ENCODE measurements at places on chromosomes 2 and 18. TPM values are rescaled to one million over a fixed set of nuclear protein-coding genes. Genes with fewer than 3 reads are reported as not detected.

GRCh38 chr2:113122364-113122763 lies 5.0 kb upstream of the IL1RN start:
- DNase-seq = no peak

GRCh38 chr2:44480068-44480467 lies 118.3 kb downstream of the CAMKMT start:
- DNase-seq = no peak

DNA sequence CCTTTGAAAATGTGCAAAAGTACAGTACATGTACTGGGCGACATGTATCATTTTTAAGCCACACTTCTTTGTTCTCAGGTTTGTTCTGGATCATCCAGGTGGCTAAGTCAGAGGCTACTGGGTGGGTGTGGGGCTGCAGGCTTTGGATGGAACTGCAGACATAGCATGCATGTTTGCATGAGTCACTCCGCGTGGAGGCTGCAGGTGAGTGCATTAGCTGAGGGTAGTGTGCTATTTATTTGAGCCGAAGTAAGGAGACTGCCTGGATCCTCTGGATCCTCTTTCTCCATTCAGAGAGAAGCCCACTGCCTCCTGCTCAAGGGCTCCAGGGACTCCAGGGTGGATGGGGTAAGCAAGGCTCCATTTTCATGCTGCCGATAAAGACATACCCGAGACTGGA lies 9.4 kb upstream of the NEURL3 start:
- no peak for DNase-seq

GRCh38 chr2:24121469-24121868 lies 1.7 kb downstream of the PFN4 start:
- no peak for DNase-seq

- no peak for DNase-seq
Measured at GRCh38 chr18:41948544-41949110, 6.4 kb upstream of the PIK3C3 start.

- no peak for DNase-seq
Measured at GRCh38 chr2:38591152-38591551, 11.6 kb downstream of the HNRNPLL start.

PDE1A gene
- 45.0 TPM for polyA plus RNA-seq

CDCA7 gene
- polyA plus RNA-seq = 10.8 TPM

ZSWIM2 gene
- polyA plus RNA-seq = 11.2 TPM
